ENCODE measurements at places on chromosomes 16 and 17.

DNA sequence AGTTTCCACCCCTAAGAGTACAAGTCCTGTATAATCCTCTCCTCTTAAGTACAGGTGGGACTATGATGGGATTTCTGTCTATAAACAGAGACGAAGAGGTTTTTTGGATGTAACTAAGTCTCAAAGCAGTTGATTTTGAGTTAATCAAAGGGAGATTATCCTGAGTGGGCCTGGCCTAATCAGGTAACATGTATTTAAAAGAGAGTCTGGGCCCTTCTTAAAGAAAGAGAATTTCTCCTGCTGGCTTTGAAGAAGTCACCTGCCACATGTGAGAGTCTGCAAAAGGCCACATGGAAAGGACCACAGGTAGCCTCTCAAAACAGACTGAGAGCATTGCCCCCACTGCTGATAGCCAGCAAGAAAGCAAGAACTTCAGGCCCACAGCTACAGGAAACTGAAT lies 142.3 kb downstream of the IRX5 start:
- DNase-seq = no peak

GRCh38 chr16:74201576-74201975 lies 95.0 kb upstream of the PSMD7 start:
- DNase-seq = no peak

DNA sequence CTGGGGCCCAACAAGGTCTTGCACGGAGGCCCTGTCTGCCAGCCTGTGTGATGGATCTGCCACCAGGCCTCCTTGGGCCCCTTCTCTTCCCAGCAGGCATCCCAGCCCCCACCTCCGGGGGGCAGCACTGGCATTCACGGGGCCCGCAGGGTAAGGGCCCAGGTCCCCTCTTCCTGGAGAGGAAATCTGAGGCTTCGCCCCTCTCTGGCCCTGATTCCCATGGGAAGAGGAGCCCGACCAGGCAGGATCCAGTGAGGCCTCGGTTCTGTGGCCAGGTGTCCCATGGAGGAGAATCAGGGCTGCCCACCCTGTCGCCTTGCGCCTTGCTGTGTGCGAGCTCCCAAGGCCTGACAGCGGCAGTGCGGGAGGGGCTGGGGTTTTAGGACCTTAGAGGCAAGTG lies 48.4 kb downstream of the PDPK1 start:
- DNase-seq = no peak

- DNase-seq = no peak
Measured at GRCh38 chr17:9183306-9183705, 162.0 kb downstream of the NTN1 start.

DNA sequence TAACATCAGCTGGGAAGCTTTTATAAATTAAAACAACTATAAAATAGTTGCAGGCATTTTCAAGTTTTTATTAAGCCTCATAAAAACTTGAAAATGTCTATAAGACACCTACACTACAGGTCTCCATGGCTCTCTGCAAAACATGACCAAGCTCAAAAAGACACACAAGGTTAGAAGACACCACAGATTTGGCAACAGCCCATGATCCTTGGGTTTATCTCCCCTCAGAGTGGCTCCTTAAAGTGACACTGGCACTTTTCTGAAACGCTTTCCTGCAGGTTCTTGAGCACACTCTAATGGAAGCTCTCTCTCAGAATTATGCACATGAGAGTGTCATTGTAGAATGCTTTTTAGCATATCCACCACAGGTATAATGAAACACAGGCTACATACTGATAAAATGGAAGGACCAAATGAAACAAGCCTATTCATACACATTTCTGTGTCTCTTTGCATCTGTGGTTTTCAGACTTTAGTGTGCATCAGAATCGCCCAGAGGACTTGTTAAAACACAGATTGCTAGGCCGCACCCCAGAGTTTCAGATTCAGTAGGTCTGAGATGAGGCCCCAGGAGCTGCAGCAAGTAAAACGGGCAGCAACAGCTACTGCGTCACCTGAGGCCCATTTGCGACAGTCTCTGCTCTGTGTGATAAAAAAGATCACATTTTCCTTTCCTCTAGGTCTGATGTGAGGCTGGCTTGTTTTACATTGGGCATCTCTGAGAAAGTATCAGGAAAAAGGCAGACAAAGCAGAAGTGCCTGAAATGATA lies 75.0 kb upstream of the WSB1 start:
- no peak for DNase-seq

DNA sequence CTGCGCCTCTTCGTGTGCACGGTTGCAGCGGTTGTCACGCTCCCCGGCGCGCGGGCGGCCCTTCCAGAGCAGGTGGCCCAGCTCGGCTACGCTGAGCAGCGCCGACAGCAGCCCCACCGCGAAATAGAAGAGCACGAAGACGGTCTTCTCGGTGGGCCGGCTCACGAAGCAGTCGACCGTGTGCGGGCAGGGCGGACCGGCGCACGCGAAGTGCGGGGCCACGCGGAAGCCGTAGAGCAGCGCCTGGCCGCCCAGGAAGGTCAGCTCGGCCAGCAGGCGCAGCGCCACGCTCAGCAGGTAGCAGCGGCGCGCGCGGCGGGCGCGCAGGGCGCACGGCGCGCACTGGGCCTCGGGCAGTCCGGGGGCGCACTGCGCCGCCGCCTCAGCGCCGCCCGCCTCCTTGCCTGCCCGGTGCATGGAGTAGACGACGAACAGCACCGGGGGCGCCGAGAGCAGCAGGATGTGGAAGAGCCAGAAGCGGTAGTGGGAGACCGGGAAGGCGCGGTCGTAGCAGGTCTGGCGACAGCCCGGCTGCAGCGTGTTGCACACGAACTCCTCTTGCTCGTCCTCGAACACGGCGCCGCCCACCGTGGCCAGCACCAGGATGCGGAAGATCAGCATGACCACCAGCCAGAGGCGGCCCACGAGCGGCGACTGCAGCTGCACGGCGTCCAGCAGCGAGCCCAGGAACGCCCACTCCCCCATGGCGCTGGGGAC lies 1.3 kb downstream of the GJD3 start:
- peak; percentile 37 for DNase-seq

DNA sequence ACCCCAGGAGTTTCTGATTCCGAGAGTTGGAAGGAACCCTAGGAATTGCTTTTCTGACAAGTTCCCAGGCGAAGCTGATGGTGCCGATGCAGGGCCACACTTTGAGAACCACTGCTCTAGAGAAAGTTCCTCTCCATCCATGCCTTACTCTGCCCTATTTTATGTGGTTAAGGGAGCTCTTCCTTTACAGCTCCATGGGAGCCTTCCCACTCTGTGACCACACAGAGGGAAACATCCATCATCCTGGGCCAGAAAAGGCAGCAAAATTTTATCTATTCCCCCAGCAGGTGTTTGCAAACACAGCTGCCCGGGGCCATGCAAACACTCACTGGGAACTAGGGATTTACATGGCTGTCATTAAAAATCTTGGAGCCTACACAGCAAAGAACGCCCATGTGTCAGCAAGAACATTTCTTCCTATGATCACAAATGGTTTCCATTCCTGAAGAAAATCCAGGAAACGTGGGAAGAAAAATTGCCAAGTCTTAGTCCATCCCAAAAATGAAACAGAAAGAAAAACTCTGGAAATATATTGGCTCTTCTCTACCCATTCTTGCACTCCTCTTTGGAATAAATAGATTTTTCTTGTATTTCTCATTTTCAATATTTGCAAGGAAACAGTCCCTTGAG lies 252.7 kb downstream of the PMP22 start:
- DNase-seq = no peak

DNA sequence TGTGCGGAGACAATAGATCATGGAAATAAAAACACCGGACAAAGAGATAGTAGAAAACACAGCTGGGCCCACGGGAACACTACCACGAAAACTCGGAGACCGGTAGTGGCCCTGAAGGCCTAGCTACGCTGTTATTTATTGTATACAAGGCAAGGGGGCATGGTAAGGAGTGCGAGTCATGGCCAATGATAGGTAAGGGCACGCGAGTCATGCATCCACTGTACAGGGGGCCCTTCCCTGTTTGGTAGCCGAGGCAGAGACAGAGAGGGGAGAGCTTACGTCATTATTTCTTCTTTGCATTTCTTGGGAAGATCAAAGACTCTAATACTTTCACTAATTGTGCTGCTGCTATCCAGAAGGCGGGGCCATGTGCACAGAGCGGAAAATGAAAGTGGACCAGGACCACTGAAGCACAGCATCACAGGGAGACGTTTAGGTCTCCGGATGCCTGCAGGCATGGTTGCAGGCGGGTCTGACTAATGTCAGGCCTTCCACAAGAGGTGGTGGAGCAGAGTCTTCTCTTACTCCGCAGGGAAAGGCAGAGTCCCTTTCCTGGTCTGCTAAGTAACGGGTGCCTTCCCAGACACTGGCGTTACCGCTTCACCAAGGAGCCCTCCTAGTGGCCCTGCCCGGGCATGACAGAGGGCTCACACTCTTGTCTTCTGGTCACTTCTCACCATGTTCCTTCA lies 74.4 kb upstream of the ARL4D start:
- DNase-seq = no peak

DNA sequence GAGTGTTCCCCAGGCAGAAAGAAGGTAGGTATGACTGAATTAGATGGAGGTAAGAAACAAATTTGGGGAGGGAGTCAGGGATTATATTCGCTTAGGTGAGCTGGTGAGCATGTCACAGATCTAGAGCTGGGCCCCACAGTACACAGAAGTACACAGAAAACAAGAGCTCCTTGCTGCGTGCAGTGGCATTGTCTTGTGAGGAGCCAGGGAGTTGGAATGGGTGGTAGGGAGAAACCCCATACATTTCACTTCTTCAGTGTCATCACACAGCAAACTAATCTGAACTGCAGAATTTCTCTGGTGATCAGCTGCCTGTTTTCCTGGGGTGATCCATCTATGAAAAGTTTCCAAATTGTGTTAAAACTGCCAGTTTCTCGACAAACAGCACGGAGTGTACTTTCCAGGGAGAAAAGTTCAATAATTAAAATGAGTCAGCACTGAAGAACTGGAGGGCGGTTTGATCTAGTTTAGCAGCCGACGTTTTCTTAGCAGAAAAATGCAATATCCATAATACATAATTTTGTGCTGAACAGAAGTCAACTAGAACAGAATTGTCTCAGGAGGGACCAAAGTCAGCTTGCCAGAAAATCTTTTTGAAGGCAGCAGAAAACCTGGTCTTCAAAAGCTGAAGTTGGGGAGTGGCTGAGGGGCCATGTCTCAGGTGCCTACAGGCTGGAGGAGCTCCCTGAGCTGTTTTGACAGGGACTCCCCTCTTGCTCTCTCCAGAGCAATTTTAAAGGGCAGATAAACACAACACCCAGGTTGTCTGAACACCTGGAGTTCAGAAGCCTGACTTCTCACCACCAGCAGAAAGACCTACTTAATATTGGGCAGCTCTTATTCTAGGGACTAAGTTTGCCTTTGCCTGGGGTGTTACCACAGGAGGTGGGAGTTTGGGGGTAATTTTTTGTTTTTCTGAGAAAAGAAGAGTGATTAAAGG lies 448.6 kb downstream of the CA10 start:
- DNase-seq = no peak

- DNase-seq = no peak
Measured at GRCh38 chr16:89573826-89574680, 1.5 kb upstream of the CPNE7 start.

GRCh38 chr17:41020336-41020735 lies 6.7 kb downstream of the KRTAP1-5 start:
- DNase-seq = no peak

DNA sequence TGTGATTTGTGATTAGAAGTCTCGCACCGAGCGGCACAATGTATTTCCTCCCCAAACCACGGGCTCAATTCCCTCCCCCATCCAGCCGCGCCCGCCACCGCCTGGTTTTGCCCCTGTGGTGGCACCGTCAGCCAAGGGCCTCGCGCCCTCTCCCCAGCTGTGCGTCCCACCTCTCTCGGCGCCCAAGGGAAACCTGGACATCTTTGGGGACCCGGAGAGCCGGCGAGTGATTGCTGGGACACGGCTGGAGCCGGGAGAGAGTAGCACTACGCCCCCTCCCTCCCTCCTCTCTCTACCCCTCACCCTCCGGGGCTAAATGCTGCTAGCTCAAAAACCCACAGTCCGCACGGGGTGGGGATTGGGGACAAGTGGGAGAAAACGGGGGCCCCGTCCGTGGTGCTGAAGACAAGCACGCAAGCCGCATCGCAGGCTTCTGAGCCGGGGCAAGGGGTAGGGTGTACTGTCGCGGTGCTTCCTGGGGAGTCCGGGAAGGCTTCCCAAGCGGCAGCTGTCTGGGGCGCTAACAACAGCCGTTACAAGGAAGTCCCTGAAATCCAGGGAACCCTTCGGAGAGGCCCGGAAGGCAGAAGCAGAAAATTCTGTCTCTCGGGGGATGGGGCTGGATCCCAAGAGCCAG lies 1.4 kb downstream of the CBLN1 start:
- DNase-seq = peak; percentile 33

GRCh38 chr17:76478730-76479514 lies 11.5 kb downstream of the AANAT start:
- DNase-seq = no peak

GRCh38 chr17:53100126-53100525 lies 722.6 kb upstream of the KIF2B start:
- DNase-seq = no peak

- peak; percentile 49 for DNase-seq
Measured at GRCh38 chr16:72937916-72938794, 109.8 kb downstream of the ZFHX3 start.

- DNase-seq = no peak
Measured at GRCh38 chr17:33463887-33464286, 170.8 kb upstream of the ASIC2 start.

DNA sequence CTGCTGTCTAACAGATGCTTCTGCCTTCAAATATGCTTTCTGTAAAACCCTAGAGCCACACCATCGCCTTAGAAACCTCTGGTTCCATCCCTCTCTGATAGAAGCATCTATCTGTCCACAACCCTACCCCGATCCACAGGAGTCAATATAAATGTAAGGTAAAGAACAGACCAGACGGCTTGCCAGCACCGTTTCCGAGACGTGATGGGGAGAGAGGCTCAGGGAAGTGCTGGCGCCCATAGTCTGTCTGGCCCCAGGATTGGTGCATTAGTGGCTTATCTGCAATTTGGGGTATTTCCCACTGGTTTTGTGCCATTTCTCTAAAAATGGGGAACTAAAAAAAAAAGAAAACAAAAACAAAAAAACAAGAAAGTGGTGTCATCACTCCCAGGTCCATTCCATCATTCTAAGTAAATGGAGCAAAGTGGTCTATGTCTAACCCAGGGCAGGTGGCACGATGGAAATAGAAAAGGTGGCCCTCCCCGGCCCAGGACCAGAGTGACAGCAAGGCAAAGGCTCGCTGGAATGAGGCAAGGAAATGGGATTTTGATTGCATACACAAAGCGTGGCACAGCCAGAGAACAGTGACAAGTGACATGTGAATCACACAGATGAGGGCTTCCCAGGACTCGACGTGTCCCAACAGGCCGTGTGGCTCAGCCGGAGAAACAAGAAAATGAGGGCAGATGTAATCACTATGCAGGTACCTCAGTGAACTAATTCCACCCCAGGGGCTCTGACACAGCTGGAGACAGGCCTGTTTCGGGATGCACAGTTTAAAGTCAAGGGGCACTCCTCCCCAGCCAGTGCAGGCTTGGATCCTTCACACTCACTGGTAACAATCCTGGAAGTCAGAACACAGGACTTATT lies 125.6 kb downstream of the GAS7 start:
- no peak for DNase-seq

DNA sequence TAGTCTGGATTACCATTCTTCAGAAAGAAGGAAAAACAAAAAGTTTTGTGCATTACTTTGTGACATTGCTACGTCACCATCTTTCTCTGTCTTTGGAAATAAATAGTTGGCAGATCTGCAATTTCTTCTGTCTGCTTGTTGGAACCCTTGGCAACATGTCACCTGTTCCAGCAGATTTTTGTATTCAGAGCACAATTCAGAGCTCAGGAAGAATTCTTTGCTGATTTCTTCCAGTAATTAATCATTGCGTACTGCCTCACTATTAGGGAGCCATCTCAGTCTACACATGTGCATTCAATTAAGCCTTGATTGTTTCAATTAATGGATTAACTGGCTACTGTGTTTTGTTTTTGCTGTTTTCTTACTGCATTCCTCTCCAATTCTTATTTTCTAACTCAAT lies 467.2 kb downstream of the CDH8 start:
- no peak for DNase-seq

- DNase-seq = no peak
Measured at GRCh38 chr16:20344611-20345010, 7.9 kb downstream of the UMOD start.
